ENCODE measurements at places on chromosomes 16 and 17.

DNA sequence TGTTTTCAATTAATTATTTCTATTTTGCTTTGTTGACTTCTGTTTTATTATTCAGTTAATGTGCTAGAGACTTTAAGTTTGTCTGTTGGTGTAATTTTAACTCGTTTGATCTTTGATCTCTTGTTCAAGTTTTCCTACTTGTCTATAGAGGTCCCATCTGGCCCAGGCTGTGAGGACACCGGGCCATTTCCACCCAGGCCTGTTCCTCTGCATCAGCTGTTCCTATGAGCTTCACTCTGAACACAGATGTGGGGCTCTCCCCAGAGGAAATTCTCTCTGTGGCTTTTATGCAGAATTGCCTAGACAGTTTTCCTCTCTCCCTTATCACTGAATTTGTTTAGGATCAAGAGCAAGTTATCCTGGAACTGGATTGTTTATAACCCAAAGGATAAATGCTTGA, 44.7 kb downstream of the MYO18A start:
- DNase-seq, result no peak

DNA sequence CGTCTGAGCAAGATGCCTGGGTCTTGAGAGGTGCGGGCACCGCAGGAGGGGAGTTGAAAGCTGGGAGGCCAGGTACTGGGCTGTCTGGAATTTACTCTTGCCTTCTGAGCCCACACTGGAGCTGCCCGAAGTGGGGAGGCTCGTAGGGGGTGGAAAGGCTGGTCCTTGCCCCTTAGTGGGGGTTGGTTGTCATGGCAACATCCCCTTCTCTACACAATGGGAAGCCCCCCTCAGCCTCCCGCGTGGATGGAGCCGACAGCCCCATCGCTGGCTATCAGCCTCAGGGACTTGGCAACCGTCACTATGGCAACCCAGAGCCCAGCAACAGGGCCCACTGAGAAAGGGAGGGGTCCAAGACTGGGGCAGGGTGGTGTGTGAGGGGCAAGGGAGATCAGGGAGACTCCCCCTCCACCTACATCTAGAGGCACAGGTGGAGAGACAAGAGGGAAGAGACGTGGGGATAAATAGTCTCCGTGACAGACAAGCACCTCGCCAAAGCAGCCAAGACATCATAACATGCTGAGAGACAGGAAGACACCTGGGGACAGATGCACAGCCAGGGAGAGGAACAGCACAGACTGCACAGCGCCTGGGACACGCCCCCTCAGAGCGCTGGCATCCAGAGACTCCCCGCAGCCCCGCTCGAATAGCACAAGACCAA, 5.3 kb upstream of the DNAH2 start:
- DNase-seq, result no peak

DNA sequence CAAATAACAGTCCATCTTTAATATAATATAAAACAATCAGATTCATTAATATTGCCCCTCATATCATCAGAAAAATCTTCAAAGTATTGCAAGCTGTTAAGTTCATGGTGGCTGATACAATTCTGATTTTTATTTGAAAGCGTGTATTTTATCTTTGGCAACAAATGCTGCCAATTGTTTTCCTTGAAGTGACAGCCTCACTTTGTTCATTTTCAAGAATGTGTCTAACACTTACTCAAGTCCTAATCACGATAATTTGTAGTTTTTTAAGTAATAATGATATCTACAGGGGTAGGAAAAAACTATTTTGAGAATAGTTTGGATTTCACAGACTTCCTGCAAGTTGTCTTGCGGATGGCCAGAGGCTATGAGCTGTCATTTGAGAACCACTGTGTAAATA, 75.8 kb downstream of the HS3ST3B1 start:
- DNase-seq, result no peak

GRCh38 chr17:80260069-80260535, 550 bp upstream of the RNF213 start:
- peak; percentile 72 for DNase-seq

- peak; percentile 5 for DNase-seq
Observed at GRCh38 chr16:87278191-87279093, 38.8 kb downstream of the C16orf95 start.

DNA sequence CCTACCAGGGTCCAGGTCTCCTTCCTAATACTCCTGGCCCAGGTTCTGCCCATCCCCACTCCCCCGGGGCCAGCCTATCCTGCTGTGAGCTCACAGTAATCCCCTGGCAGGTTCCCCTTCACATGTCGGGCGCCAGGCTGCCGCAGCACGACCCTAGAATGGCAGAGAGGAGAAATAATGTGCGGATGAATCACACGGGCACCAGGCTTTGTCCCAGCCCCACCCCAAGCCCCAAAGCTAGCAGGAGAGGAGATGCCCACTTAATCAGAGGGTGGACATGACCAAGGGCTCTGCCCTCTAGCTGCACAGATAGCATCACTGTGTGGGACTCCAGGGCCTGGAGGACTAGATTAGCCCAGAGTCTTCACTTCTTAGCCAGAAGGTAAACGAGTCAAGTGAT, 39.5 kb downstream of the ST3GAL2 start:
- no peak for DNase-seq

DNA sequence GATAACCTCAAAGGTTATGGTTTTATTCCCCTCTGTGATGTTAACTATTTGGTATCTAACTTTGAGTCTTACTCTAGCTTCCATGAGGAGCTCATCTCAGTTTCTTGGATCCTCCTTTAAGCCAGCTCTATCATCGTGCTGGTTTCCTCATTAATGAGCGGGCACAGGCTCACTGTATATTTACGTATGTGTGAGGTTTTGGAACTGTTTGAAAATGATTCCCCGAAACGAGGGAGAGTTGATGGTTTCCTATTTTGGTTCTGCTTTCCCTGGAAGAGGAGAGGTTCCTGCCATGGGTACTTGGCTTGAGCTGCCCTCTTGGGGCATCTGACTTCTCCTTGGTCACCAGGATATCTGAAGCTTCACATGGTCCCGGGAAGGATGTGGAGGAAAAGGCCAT, 32.7 kb upstream of the PIK3R6 start:
- DNase-seq, result no peak

- DNase-seq, result no peak
Observed at GRCh38 chr16:187330-187729, 7.1 kb downstream of the HBQ1 start.

DNA sequence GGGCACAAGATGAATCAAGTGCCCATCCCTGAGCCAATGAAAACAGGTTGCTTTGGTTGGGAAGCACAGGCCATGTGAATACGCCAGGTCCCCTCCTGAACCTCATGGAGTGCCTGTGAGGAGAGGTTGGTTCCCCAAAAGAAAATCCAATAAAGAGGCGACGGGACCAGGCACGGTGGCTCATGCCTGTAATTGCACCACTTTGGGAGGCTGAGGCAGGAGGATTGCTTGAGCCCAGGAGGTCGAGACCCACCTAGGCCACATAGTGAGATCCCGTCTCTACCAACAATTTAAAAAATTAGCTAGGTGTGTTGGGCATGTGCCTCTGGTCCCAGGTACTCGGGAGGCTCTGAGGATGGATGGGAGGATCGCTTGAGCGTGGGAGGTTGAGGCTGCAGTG, 3.5 kb upstream of the CORO1A start:
- DNase-seq, result no peak

GRCh38 chr17:44176257-44176656, 5.8 kb downstream of the ASB16 start:
- DNase-seq, result no peak
